ENCODE measurements at places on chromosomes 6 and 20. TPM values are rescaled to one million over a fixed set of nuclear protein-coding genes. Genes with fewer than 3 reads are reported as not detected.

SALL4 gene
- total RNA-seq = not detected

HLA-G gene
- total RNA-seq = 0.19 TPM

CYP21A2 gene
- total RNA-seq = 0.24 TPM

RGL2 gene
- 26.0 TPM for total RNA-seq

EDN1 gene
- not detected for total RNA-seq

RPRD1B gene
- total RNA-seq = 28.9 TPM

SLC32A1 gene
- not detected for total RNA-seq

DLK2 gene
- 1.6 TPM for total RNA-seq

OOEP gene
- not detected for total RNA-seq

SNAP91 gene
- not detected for total RNA-seq

PLCG1 gene
- 139 TPM for total RNA-seq

BHLHE23 gene
- not detected for total RNA-seq

FABP7 gene
- total RNA-seq = not detected

BPIFA1 gene
- not detected for total RNA-seq

RIPOR2 gene
- total RNA-seq = 64.5 TPM

ZC2HC1B gene
- total RNA-seq = 0.24 TPM

PSORS1C2 gene
- total RNA-seq = not detected

EYS gene
- total RNA-seq = not detected

ACOT8 gene
- 25.5 TPM for total RNA-seq

KCNB1 gene
- total RNA-seq = not detected

IMPG1 gene
- total RNA-seq = not detected

MOG gene
- total RNA-seq = not detected

CST7 gene
- 83.1 TPM for total RNA-seq

PPP1R14C gene
- 0.36 TPM for total RNA-seq

VGLL2 gene
- total RNA-seq = not detected

MYL9 gene
- total RNA-seq = 0.29 TPM

SLC26A8 gene
- not detected for total RNA-seq

RALGAPA2 gene
- total RNA-seq = 16.6 TPM

POU5F1 gene
- total RNA-seq = not detected

CGA gene
- total RNA-seq = not detected

MKKS gene
- total RNA-seq = 7.1 TPM

All from activated CD4-positive, alpha-beta memory T cell treated with anti-CD3 and anti-CD28 coated beads for 36 hours (primary cell).